ENCODE measurements at places on chromosomes 16 and 17.

DNA sequence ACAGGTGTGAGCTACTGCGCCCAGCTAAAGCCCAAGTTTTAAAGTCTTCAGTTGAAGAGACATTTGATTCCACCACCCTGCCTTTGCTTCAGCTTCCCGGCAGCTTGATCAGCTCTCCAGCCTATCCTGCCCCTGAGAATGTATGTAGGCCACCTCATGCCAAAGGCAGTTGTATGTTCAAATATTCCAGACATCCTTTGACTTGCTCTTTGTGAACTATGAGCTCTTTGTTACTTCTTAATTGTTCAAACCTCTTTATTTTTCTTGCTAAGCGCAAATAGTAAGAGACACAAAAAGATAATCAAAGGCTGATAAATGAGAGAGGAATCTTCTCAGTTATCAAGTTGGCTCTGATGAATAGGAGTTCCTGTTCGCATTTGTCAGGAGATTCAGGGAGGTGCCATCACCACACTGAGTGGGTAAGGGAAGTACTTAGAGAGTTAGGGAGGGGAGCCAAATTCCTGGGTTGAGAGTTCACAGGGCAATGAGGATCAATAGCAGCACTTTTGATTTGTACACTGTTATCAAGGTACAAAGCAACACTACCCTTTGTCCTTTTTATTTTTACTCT, 32.0 kb upstream of the SUPT4H1 start:
- no peak for DNase-seq

DNA sequence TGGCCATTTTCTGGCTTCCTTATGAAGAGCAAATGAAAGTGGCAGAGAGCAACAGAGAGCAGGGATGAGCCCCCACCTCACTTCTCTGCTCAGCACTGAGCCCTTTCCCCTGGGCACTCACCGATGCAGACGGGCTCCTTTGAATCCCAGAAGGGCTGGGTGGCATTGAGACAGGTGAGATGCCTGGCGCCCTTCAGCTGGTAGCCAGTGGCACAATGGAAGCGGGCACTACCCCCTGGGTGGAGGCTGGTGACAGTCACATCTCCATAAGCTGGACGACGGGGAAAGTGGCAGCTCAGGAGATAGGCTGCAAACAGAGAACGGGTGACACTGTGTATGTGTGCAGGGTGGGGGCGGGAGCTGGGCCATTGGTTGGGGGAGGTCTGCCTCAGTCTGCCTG, 12.5 kb upstream of the PHF12 start:
- no peak for DNase-seq

DNA sequence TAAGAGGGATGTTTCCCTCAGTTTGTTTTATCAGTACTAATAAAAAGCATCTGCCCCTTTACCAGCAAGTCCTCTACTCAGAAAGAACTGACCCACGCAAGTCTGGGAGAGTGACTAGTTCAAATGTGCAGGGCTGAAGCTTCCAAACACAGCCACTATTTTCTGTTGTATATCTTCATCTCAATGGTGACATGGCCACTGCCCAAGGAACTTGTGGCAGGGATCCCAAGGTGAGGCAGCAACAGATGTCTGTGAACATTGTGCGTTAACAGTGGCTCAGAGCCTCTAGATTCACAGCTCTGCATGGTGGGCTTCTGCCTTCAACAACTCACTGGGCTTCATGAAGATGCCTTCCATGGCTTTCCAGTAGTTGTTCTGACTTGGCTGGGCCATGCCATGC, 3.7 kb upstream of the BLTP2 start:
- no peak for DNase-seq

DNA sequence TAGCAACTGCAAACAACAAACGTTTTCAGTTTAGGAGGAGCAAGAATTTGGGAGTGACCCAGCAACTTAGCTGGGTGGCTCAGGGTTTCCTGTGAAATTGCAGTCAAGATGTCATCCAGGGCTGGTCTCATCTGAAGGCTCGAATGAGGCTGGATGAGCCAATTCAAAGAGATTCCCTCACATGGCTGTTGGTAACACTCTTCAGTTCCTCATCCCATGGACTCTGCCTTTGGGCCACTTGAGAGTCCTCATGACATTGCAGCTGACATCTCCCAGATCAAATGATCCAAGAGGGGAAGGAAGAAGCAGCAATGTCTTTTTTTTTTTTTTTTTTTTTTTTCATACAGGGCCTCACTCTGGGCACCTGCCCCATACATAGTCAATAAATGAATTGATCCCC, 26.3 kb downstream of the UBALD1 start:
- no peak for DNase-seq

GRCh38 chr17:73625991-73626673, 18.1 kb downstream of the SDK2 start:
- no peak for DNase-seq

- no peak for DNase-seq
Measured at GRCh38 chr17:36004594-36005108, 3.3 kb upstream of the CCL15 start.

- no peak for DNase-seq
Measured at GRCh38 chr17:45298546-45299285, 18.1 kb downstream of the MAP3K14 start.

DNA sequence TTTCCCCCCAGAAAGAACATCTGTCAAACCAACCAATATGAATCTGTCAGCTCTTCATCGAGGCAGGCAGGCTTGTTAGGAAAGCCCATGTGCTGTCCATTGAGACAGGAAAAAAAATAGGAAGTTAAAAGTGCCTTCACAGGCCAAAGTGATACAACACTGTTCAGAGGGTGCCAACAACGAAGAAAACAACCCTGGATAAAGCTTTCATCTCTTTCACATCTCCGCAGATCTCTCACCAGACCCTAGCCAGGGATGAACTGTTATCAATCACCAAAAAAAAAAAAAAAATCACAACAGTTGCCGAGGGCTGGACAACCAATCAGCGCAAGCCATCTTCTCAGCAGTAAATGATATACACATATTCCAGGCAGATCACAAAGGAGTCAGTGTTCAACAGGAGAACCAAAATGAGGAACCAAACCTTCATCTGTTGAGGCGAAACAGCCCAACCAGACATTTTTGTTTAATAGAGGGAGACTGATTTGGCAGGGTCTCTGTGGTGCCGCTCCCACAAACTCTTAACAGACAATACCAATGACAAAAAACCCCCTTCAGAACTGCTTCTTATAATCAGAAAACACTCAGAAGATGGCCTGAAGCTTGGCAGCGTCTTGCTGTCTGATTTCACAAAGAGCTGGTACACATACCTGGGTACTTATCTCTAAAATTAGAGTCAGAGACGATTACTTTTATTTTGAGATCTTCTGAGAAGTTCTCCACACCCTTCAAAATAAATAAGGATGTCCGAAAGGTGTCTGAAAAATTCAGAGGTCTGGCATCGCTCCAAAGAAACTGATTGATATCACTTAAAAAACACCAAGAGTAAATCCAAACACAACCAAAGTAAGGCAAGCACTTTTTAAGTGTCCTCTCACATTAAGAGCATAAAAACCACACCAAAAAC, 1.8 kb downstream of the MAP3K14 start:
- DNase-seq, result no peak

GRCh38 chr16:22222998-22223397, 16.9 kb downstream of the EEF2K start:
- DNase-seq, result no peak

DNA sequence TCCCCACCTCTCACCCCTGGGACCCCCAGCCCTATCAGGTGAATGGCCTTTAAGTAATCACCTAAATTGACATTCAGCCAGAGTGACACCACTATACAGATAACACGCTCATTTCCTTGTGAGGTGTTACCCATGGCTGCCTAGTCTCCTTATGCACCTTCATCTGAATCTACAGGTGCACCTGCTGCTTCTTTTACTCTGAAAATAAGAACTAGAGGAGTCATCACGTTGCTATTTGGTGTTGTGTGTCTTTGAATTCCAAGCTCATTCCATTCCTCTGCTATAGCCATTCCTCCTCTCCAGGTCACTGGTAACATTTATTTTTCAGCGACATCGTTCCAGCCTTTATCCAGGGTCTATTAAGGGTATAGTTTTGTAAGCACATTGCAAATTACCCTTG, 9.8 kb downstream of the LGALS9 start:
- no peak for DNase-seq

DNA sequence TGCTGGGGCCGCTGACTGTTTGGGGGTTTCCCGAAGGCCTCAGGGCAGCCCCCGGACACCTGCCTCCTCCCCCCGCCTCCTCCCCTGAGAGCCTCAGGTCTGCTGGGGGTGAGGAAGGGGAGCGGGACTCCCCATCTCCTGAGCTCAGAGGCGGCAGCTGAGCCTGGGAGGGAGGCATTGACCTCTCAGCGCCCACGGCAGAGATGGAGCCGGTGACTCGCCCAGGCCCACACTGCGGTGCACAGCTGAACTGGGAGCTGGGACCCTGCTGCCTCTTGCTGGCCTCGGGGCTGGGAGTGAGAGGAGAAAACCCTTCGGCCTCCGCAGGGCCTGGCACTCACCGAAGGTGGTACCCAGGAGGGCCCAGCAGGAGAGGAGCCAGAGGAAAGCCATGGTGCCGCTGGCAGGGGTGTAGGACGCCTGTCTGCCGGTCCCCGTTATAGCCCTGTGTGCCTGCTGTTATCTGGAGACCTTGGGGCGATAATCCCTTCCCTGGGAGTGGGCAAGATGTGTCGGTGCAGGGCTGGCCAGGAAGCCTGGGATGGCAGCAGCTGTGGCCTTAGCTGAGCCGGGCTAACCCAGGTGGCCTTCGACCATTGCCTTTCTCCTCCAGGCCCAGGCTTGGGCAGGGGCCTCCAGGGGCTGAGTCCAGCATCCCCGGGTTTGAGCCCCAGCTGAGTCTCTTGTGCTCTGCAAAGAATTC, at the start of gene CTRB2:
Gene CTRB2 (minus strand): TSS at position 413 of the 703 bp plus-strand sequence. CDS start 20 bp downstream, at position 393.
- no peak for DNase-seq

DNA sequence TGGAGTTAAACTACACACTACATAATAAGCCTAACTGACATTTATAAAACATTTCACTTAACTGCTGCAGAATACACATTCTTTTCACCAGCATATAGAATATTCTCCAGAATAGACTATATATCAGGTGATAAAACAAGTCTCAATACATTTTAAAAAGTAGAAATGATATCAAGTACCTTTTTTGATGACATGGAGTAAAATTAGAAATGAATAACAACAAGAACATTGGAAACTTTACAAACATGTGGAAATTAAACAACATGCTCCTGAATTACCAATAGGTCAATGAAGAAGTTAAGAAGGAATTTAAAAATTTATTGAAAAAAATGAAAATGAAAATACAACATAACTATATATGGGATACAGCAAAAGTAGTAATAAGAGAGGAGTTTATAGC, 47.5 kb upstream of the CES5A start:
- no peak for DNase-seq

Data from NT2/D1 (cell line).